ENCODE measurements at places on chromosomes 6 and 20.

GRCh38 chr6:68978411-68978810 lies 343.3 kb downstream of the ADGRB3 start:
- no peaks in the 10 kb centered on the region for H3K27me3 ChIP-seq
- H3K4me1 ChIP-seq = no peaks in the 10 kb centered on the region
- no peaks in the 10 kb centered on the region for H3K36me3 ChIP-seq
- no peak overlapping the region for H3K4me3 ChIP-seq

DNA sequence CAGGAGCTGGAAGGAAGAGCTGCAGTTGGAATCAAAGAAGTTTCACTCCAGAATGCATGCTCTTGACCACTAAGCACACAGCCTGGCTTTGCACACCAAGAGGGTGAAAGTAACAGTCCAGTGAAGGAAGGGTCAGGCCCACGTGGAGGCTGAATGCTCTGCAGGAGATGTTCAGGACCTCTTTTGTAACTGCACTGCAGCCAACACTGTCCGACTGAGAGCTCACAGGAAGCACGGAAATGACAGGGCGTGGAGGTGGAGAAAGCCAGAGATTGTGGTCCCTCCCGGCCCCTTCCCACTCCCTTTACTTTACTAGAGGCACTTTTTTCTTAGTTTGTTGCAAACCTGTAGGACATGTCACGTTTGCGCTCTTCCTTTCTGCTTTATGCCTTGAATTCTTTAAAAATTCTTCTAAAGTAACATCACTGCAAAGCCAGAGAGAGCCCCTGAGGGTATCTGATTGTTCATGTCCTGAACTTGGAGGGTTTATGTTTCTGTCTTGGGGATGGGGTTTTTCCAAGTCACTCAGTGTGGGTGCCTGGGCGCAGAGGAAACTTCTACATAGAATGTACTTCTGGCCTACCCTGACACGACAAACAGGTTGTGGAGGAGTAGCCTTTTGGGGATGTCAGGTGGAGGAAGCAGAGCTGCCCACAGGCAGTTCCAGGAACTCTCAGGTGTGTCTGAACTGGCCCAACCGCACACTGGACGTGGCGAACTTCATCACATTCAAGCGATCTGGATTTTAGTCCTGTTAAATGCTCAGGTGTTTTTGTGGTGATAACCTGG lies 40.9 kb downstream of the JAG1 start:
- H3K27me3 ChIP-seq = no peaks in the 10 kb centered on the region
- no peak for DNase-seq
- H3K4me1 ChIP-seq = no peaks in the 10 kb centered on the region
- H3K36me3 ChIP-seq = no peaks in the 10 kb centered on the region
- no peak overlapping the region for H3K27ac ChIP-seq

DNA sequence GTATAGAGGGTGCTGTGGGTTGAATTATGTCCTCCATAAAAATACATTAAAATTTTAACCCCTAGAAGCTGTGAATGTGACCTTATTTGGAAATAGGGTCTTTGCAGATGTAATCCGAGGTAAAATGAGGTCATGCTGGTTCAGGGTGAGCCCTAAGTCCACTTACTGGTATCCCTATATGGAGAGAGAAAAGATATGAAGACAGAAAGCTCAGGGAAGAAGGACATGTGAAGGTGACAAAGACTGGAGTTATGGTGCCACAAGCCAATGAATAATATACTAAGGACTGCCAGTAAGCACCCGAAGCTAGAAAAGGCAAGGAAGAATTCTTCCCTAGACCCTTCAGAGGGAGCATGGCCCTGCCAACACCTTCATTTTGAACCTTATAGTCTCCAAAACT lies 50.2 kb downstream of the PLN start:
- H3K4me1 ChIP-seq = no peaks in the 10 kb centered on the region
- H3K27me3 ChIP-seq = no peaks in the 10 kb centered on the region
- no peak overlapping the region for H3K4me3 ChIP-seq
- no peak for DNase-seq
- H3K27ac ChIP-seq = no peak overlapping the region

DNA sequence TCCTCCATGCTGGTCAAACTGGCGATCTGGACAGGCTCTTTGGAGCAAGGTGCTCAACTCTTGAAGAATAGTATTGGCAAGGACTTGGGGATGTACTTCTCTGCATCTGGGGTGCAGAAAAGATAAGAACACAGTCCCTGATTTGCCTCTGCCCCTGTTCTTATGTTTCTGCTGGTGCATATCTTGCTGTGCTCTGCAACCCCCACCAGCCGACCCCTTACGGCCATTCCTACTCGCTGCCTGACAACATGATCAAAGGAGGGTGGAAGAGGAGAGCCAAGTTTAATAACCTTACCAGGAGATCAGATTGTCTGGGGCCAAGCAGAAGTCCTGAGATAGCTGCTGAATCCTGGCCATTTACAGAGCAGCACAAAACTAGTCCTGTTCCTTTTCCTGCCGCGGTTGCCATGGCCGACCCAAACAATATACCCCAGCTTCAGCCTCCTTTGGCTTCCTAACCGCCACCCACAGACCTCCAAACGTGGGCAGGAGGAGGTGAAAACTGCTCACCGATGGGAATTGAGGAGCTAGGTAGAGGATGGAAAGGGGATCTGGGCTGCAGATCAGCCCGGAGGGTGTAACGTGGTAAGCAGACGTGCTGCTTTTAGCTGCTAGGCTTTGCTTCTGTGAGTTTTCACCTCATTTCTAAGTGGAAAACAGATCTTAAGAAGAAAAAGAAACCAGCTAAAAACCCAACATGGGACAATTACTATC lies 60.9 kb downstream of the ATXN1 start:
- H3K27ac ChIP-seq = peak overlapping the region; percentile 83
- no peaks in the 10 kb centered on the region for H3K27me3 ChIP-seq
- DNase-seq = peak; percentile 25

GRCh38 chr6:46412662-46413061 lies 78.6 kb downstream of the RCAN2 start:
- no peaks in the 10 kb centered on the region for H3K36me3 ChIP-seq
- H3K27me3 ChIP-seq = no peaks in the 10 kb centered on the region
- H3K4me3 ChIP-seq = no peak overlapping the region
- no peak for DNase-seq
- H3K27ac ChIP-seq = no peak overlapping the region

GRCh38 chr6:5656226-5656625 lies 350.5 kb downstream of the NRN1 start:
- peaks cover 9% of the 10 kb centered on the region for H3K36me3 ChIP-seq
- H3K27me3 ChIP-seq = no peaks in the 10 kb centered on the region
- no peak overlapping the region for H3K27ac ChIP-seq
- H3K4me1 ChIP-seq = no peaks in the 10 kb centered on the region
- H3K4me3 ChIP-seq = no peak overlapping the region

All from T-cell (primary cell).